ENCODE measurements at places on chromosomes 11 and 22.

- no peak overlapping the region for H3K27ac ChIP-seq
- no peaks in the 10 kb centered on the region for H3K4me1 ChIP-seq
- DNase-seq = no peak
- no peaks in the 10 kb centered on the region for H3K27me3 ChIP-seq
Measured at GRCh38 chr11:18285841-18286240, 19.8 kb downstream of the SAA1 start.

GRCh38 chr22:27628891-27629631 is 172.5 kb downstream of the MN1 start:
- no peaks in the 10 kb centered on the region for H3K27me3 ChIP-seq
- no peak overlapping the region for H3K4me3 ChIP-seq
- no peaks in the 10 kb centered on the region for H3K36me3 ChIP-seq

GRCh38 chr22:46846832-46847355 is 84.4 kb downstream of the TBC1D22A start:
- H3K36me3 ChIP-seq = no peaks in the 10 kb centered on the region
- no peak overlapping the region for H3K27ac ChIP-seq
- DNase-seq = no peak
- H3K4me3 ChIP-seq = no peak overlapping the region
- no peaks in the 10 kb centered on the region for H3K4me1 ChIP-seq

GRCh38 chr11:15654451-15654850 is 539.7 kb downstream of the INSC start:
- DNase-seq = no peak
- peaks cover 30% of the 10 kb centered on the region for H3K4me1 ChIP-seq

DNA sequence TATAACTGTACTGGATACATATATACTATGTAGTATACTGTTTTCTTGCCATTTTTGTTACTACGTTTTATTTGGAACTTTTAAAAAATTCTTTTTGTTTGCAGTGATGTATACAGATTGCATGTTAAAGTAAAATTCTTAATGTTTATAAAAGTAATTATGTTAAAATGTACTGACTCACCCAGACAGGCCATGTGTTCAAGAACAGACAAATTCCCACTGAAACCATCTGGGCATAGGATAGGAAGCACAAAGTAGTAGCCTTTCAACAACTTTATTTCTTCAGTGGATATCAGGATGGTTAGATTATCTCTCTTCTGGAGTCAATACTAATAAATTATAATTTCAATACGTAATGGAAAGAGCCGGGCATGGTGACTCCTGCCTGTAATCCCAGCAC is 19.8 kb downstream of the PRMT3 start:
- H3K4me1 ChIP-seq = no peaks in the 10 kb centered on the region
- DNase-seq = no peak
- no peak overlapping the region for H3K4me3 ChIP-seq

DNA sequence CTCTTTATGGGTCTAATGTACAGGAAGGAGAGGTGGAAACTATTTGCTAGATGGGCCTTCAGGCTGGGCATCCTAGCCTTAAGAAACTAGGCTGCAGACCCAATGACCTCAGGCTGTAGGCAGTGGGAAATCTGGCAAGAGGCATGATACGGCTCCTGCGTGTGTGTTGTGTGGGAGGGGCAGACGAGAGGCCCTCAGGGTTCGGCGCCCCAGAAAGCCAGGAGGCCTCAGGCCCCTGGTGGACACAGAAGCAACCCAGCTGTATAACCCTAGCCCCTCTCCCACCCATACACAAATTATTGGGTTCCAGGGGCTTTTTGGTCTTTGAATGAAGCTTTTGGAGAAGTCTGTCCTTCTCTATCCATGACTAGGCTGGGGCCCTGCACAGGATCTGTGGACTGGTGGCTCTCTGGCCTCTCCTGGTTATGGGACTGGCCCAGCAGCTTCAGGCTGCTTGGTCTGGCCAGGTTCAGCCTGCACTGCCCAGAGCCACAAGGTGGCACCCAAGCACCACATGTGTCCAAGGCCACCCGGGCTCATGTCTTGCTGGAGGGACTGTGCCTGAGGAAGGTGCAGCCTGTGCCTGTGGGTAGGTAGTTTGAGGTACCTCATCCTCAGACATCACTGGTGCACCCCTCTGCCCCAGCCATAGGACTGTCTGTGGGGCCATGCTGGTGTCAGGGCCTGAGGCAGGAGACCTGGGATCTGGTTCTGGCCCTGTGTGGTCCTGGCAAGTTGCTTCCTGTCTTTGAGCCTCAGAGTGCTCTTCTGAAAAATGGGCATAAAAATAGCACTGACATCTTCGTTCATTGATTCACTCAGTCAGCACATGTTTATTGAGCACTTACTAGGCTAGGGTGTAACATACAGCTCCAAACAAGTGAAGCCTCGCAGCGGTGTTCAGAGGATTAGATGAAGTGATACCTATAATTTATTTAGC is 87.5 kb downstream of the RRM1 start:
- no peaks in the 10 kb centered on the region for H3K27me3 ChIP-seq
- H3K4me3 ChIP-seq = no peak overlapping the region
- no peaks in the 10 kb centered on the region for H3K4me1 ChIP-seq
- DNase-seq = peak; percentile 72
- H3K36me3 ChIP-seq = no peaks in the 10 kb centered on the region
- no peak overlapping the region for H3K27ac ChIP-seq

- H3K27ac ChIP-seq = no peak overlapping the region
- no peak overlapping the region for H3K4me3 ChIP-seq
- H3K36me3 ChIP-seq = no peaks in the 10 kb centered on the region
- no peak for DNase-seq
- no peaks in the 10 kb centered on the region for H3K4me1 ChIP-seq
- no peaks in the 10 kb centered on the region for H3K27me3 ChIP-seq
Measured at GRCh38 chr11:101757741-101758140, 157.1 kb upstream of the CEP126 start.

DNA sequence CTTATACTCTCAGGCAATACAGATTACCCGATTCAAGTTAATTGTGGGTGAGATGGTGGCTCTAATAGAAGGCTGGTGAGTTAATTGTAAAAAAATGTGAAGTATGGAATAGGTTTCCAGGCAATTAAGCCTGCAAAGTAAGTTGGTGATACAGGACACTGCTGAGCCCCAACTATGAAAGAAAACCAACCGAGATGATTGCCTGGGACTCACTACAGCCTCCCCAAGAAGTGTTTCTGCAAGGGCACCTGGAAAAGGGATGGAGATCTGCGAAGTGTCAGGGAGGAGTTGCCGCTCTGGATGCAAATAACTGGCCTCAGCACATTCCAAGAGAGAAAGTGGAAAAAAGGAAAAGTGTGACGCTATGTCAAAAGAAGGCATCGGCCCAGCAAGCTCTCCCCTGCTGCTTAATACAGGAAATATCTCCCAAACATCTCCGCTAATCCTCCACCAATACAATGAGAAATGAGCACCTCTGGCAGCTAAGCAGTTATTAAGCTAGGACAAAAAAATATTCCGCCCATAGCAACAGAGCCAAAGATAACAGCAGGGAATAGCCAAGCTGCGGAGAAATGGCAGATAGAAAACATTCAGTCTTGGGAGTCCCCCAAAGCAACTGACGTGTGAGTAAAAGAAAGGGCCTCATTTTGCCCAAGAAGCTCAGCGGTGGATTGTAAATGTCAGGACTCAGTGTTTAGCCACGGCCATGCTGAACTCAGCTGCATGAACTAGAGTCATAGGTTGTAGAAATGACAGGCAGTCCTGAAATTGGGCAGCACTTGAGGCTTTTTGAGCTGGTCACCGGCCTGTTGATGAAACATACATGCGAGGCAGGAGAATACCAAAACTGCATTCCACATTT is 133.7 kb downstream of the SNX19 start:
- H3K27ac ChIP-seq = no peak overlapping the region
- peaks cover 19% of the 10 kb centered on the region for H3K4me1 ChIP-seq
- H3K4me3 ChIP-seq = no peak overlapping the region
- no peaks in the 10 kb centered on the region for H3K27me3 ChIP-seq

DNA sequence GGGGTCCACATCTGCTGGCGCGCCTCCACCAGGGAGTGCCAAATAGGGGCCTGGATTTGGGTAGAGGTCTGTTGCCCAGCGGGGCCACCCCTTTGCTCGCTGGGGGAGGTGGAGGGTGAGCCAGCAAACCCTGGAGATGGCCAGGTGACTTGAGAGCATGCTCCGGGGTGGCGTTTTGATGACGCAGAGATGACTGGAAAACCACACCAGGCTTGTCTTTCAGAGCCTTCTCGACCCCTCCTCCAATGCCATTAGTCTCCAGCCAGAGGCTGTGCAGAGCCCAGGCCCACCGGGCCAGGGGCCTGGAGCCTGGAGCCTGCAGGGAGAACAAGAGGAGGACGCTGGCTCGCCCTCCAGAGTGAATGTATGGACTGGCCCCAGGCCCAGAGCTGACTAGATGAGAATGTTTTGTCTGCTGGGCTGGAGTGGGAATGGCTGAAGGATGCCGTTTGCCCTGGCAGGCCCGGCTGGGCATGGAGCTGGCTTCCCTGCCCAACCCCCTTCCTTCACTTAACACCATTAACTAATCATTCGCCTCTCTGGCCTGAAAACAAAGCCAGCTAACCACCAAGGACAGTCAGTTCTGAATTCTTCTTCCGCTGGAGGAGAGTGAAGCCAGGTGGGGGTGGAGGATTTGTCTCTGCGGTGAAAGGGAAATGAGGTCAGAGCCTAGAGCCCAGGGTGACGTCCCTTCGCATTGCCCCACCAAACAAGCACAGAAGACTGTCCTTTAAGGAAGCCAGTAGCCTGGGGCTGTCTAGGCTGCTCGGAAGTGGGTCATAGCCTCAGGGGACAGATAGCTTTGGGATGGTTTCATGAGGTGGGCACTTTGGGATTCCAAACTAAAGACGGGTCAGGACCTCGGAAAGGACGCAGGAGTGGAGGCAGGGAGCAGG is 1.6 kb upstream of the MCAM start:
- H3K27me3 ChIP-seq = peaks cover 35% of the 10 kb centered on the region
- H3K27ac ChIP-seq = no peak overlapping the region
- H3K36me3 ChIP-seq = no peaks in the 10 kb centered on the region
- DNase-seq = peak; percentile 57
- no peak overlapping the region for H3K4me3 ChIP-seq

DNA sequence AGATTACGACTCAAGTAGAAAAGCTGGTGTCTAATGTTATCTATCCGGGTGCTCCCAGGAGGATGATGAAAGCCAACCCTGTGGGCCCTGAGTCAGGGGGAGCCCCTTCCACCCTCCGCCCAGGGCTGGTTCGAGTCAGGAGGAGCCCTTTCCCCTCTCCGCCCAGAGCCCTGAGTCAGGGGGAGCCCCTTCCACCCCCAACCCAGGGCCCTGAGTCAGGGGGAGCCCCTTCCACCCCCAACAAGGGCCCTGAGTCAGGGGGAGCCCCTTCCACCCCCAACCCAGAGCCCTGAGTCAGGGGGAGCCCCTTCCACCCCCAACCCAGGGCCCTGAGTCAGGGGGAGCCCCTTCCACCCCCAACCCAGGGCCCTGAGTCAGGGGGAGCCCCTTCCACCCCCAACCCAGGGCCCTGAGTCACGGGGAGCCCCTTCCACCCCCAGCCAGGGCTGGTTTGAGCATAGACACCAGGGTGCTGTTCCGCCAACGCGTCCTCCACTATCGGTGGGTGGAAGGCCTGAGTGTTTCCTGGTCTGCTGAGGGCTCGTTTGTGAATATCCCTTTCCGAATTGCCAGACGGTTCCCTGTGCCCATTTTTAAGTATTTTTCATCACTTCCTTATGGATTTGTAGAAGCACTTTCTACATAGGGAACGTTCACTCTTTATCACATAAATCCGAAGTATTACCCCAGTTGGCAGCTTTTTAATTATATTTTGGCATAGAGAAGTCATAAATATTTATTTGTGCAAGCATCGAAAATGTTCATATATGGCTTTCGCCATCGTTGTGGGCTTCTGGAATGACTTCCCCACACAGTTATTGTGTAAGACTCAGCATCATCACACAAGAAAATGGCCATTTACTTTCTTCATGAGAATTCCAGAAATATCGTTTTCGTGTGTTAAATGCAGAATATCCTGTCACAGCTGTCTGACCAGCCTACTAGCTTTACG is 380.6 kb downstream of the BRD1 start:
- peaks cover 22% of the 10 kb centered on the region for H3K4me1 ChIP-seq
- no peak overlapping the region for H3K4me3 ChIP-seq
- H3K36me3 ChIP-seq = no peaks in the 10 kb centered on the region
- peaks cover 9% of the 10 kb centered on the region for H3K27me3 ChIP-seq

DNA sequence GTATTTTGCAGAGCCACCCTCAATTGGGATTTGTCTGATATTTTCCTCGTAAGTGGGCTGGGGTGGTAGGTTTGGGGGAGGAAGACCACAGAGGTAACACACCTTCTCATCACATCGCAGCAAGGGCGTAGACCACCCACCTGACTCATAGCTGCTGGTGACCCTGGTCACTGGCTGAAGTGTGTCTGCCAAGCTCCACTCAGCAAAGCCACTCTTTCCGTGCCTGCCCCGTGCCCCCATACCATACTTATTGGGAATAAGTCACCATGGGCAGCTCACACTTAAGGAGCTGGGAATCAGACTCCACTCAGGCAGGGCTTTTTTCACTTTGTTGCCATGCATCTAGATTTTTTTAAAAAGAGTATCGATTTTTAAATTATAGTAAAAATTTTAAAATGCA is 111.6 kb downstream of the PHF21B start:
- H3K27me3 ChIP-seq = no peaks in the 10 kb centered on the region
- peaks cover 13% of the 10 kb centered on the region for H3K36me3 ChIP-seq
- no peak overlapping the region for H3K4me3 ChIP-seq
- no peaks in the 10 kb centered on the region for H3K4me1 ChIP-seq
- H3K27ac ChIP-seq = no peak overlapping the region

DNA sequence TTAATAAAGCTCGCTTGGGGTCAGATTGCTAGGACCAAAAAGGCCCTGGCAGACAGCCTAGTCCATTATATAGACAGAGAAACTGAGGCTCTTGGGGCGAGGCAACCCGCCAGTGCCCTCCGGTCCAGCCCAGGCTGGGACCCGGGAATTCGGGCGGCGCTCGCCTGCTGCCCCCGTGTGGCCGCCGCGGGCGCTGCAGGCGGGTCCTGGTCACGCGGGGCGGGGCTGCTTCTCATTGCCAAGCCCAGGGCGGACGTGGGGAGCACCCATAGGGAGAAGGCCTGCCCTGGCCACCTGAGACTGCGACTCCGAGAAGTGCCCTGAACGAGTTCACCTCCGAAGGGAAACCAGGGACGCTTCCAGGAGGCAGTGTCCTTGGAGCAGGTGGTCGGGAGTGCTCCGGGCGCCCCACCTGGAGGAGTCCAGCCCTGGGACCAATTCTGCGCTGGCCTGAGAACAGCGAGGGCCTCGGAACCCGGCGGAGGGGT is 36.0 kb upstream of the CSNK1E start:
- H3K27me3 ChIP-seq = no peaks in the 10 kb centered on the region
- H3K4me1 ChIP-seq = no peaks in the 10 kb centered on the region
- no peak overlapping the region for H3K4me3 ChIP-seq

GRCh38 chr22:37601540-37602442 is 6.8 kb upstream of the GGA1 start:
- peak; percentile 85 for DNase-seq
- H3K4me1 ChIP-seq = peaks cover 10% of the 10 kb centered on the region
- H3K27ac ChIP-seq = no peak overlapping the region
- H3K4me3 ChIP-seq = peak overlapping the region; percentile 25
- H3K27me3 ChIP-seq = no peaks in the 10 kb centered on the region

DNA sequence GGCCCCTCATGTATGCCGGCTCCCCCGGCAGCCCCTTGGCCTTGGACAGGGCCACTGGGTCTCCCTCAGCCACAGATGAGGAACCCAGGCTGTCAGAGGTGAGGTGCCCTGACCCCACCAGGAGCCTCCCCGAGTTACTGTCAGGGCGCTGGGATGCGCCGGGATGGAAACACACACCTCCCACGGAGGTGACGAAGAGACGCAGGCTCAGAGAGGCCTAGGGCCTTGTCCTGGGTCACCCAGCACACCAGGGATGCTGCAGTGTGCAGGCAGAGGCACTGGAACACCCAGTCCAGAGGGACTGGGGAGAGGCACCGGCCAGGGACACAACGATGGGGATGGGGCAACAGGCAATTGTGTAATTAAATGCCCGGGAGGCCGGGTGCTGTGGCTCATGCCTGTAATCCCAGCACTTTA is 81.2 kb upstream of the PRR5 start:
- H3K36me3 ChIP-seq = no peaks in the 10 kb centered on the region
- H3K27me3 ChIP-seq = no peaks in the 10 kb centered on the region
- peaks cover 26% of the 10 kb centered on the region for H3K4me1 ChIP-seq
- no peak overlapping the region for H3K27ac ChIP-seq
- no peak for DNase-seq

All from neural progenitor cell (in vitro differentiated cells).